Cerebellar nuclear complex (tissue), 1 donor: ENCODE measurements at places on chromosomes 4 and X.

DNA sequence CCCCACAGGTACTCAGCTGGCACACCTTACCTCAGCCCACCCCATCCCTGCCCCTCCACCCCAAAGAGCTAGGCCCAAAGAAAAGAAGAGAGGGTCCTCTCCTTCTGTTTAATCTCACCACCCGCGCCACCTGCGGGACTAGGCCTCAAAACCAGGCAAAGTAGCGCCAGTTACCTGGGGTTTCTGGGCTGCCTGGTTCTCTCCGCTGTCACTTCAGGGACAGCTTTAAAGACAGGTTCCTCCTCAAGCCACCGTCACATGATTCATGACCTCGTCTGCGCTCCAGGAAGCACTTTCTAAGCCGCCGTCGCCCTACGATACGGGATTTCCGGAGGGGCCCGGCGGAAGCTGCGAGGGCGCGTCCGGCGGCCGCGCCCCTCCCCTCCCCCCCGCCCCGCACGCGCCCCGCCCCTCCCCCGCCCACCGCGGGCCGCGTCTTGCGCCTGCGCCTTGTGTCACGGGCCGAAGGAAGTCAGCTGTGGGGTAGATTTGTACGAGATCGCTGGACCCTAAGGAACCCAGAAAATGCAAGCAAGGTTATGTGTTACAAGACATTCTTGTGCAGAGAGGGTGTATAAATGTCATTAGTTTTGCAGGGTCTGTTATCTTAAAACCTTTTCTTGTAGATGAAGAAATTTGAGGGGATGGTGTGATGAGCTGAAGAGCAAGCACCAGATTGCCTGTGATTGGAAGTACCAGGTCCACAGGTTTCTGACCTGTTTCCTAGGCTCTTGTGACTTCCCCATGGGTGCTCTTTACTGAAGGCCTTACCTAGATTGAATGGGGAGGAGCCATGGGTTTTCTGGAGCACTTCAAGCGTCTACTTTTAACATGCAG lies at the start of gene LAMTOR3:
LAMTOR3 (minus strand) TSS at position 267 of the 837 bp plus-strand sequence. CDS start 464 bp downstream, outside the sequence.
- DNase-seq, result peak; percentile 55

- no peak for DNase-seq
Observed at GRCh38 chr4:24482871-24483270, 101.5 kb downstream of the DHX15 start.

GRCh38 chr4:52106191-52106590 lies 55.1 kb downstream of the SPATA18 start:
- DNase-seq, result no peak

DNA sequence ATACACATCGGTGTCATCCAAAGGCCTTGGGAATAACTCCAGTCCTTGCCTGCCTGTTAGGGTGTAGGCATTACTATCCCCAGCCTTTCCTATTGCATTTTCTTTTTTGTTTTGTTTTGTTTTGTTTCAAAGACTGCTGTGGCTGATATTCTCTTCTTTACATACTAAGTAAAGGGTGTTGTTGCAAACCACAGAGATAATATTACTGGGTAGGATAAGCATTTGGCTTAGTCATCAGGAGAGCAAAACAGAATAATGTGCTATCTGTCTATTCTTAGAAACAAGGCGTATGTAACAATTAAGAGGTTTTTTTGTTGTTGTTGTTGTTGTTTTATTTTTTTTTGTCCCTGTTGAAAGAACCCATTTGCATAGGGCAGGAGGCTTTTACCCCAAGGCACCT lies 41.8 kb downstream of the UGT2B28 start:
- DNase-seq, result no peak

DNA sequence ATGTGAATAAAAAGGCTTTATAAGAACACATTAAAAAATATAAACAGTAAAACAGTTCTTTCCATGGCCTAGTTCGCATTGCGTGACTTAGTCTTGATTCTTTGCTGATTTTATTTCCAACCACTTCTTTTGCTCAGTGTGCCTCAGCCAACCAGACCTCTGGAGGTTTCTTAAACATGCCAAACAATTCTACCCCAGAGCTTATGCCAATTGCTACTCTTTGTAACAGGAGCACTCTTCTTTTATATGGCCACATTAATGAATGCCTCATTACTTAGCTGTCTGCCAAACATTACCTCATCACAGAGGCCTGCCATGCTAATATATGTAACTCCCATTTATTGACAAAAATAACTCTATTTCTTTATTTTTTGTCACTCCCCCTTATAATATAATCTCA lies 202.3 kb downstream of the NDST4 start:
- DNase-seq, result no peak
